ENCODE measurements at places on chromosomes 7 and 10.

DNA sequence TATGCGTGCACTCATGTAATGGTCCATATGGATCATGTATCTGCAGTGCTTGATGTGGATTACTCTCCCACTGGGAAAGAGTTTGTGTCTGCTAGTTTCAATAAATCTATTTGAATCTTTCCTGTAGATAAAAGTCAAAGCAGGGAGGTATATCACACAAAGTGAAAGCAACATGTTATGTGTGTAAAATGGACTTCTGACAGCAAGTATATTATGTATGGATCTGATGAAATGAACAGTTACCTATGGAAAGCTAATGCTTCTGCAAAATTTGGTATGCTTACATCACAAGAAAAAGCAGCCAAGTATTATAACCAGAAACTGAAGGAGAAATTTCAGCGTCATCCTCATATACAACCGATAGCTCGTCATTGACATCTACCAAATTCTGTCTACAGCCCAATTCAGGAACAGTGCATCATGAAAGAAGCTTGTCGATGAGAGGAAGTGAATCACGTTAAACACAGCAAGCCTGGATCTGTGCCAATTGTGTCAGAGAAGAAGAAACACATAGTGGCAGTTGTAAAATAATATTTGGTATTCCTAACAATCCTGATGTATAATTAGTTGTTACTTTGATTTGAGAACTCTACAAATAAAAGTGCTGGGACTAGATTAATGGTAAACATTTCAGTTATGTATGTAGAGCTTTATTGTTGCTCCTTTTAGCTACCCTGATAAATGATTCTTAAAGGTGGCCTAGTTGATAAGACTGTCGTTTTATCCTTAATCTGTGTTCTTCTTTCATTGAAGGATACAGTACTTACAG lies 14.2 kb upstream of the SYPL1 start:
- DNase-seq: no peak

DNA sequence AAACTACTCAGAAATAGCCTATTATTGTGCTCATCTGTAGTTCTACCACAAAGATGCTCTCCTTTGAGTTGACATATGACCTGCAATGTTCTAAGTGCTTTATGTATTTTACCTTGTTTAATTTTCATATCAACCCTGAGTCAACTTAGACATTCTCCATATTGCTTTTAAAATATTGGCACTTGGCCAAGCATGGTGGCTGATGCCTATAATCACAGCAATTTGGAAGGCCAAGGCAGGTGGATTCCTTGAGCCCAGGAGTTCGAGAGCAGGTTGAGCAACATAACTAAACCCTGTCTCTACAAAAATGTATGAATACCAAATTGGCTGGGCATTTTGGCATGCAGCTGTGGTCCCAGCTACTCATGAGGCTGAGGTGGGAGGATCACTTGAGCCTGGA lies 50.6 kb downstream of the PRKG1 start:
- DNase-seq: no peak

DNA sequence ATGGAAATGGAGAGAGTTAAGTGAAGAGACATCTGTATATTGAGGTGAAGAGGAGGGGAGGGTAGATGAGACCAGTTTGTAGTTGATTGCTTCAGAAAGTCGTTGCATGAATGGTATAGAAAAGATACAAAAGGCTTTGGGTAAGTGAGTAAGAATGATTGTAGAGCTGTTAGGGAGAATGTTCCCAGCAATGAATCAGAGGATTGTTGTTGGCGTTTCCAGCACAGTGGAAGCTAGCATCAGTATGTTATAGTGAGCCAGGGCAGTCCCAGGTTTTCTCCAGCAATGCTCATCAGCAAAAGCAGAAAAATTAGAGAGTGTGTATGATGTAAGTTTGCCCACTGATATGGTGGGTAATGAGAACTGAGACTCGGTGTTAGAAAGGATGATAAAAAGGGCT lies 15.4 kb upstream of the CDK6 start:
- DNase-seq: no peak

GRCh38 chr10:130932326-130933007 lies 379.1 kb downstream of the TCERG1L start:
- DNase-seq: no peak

GRCh38 chr7:23594879-23595604 lies 2.1 kb upstream of the CCDC126 start:
- peak; percentile 41 for DNase-seq

- no peak for DNase-seq
These were observed 185.2 kb downstream of the AGMO start for GRCh38 chr7:15376600-15376999.

DNA sequence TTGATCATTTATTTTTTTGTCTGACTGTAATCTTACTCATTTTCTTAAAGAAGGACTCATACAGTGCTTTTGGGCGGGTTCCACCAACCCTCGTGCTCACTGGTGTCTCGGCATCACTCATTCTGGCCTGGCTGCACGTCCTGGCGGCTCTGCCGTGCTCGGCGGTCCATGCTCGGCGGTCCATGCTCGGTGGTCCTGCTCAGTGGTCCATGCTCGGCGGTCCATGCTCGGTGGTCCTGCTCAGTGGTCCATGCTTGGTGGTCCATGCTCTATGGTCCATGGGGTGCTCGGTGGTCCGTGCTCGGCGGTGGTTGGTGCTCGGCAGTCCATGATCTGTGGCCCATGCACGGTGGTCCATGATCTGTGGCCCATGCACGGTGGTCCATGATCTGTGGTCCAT lies 72.5 kb downstream of the WDR37 start:
- DNase-seq: no peak

- no peak for DNase-seq
These were observed 6.1 kb upstream of the FGL2 start for GRCh38 chr7:77205706-77206105.

DNA sequence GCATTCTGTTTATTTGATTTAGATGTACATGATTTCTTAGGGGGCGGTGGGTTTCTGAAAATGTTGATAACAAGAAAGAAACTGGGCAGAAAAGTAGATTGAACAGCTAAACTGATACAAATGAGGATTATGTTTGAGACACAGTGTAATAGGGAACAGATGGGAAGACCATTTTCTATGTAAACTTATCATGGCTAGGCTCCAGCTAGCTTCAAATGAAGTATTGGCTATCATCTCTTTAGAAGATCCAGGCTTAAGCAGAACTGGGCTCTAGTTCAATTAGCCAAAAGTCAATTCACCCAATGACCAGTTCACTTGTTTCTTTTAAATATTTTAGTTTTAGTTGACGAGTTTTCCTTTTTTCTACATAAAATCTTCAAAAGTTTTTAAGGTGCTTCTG lies 639.5 kb downstream of the ANKRD7 start:
- DNase-seq: no peak

DNA sequence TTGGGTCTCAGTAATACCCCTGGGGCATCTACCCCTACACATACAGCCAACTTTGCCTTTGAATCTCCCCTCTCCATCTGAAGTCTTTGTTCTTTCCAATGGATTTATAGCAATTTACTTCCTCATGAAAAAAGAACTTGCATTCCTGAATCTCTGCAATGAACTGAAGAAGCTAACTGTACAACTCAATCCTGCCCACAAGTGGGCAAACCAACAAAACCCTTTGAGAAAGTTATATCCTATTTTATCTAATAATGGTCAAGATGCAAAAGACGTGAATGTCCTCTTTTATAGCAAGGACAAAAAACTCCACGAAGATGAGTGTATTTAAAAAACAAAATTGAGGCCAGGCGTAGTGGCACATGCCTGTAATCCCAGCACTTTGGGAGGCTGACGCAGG lies 991.3 kb downstream of the LRMDA start:
- no peak for DNase-seq

DNA sequence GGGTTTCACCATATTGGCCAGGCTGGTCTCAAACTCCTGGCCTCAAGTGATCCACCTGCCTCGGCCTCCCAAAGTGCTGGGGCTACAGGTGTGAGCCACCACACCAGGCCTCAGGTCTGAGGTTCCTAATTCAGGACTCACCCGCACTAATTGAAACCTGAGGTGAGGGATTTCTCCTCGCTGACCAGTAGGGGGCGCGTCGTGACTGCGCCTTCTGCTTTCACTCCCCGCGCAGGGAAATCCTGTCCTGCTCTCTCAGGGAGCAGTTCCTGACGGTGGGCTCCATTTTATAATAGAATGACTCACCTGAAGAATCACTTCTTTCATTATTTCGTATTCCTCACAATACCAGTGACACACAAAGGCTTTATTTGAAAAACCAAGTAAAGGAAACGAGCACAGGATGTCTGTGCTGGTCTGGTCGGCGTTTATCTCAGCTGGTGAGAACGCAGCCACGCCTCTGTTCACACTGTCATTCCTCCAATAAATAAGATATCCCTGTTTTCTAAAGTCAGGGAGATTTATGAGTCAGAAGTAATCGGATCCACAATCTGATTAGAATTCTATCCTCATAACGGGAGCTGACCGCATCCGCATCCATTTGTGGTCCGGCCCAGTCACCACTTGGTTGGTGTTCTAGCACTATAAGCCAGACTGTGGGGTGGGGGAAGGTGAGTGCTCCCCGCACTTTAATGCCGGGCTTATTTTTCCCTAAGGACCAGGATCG lies 35.4 kb downstream of the BAG3 start:
- DNase-seq: peak; percentile 80

- no peak for DNase-seq
These were observed 43.7 kb downstream of the ITGB8 start for GRCh38 chr7:20374399-20374798.

- DNase-seq: no peak
These were observed 168.7 kb downstream of the LRRC4 start for GRCh38 chr7:127862525-127862924.

GRCh38 chr10:69130251-69130650 lies 6.3 kb downstream of the VPS26A start:
- DNase-seq: no peak

- no peak for DNase-seq
These were observed 4.6 kb downstream of the CHST3 start for GRCh38 chr10:71968553-71969474.

DNA sequence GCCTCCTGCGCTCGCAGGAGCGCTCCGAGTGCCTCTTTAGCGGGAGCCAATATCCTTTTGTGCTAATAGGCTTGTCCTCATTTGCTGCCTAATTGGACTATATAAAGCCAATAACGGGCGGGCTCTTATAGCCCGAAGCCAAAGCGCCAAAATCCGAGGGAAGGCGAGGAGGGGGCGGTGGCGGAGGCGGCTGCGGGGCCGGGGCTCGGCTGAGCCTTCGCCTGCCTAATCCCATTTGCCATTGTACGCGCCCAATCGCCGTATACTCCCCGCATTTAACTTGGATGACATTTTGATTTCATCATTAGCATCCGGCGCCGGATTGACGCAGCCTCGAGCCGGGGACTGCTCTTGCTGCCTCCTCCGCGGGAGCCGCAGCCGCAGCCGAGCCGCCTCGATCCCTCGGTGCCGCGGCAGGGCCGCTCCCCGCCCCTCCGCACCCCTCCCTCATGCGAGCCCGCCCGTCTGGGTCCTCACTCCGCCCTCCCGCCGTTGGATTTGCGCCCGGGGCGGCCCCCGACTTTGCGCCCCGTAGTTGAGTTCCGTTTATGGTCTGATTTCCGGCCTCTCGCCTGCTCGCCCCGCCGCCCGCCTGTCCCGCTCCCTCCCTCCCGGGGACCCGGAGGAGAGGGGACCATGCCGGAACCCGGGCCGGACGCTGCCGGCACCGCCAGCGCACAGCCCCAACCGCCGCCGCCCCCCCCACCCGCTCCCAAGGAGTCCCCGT lies at the start of gene HMX3:
HMX3 (plus strand) TSS at position 556 of the 727 bp plus-strand sequence; CDS start at position 637, 81 bp downstream.
- no peak for DNase-seq

DNA sequence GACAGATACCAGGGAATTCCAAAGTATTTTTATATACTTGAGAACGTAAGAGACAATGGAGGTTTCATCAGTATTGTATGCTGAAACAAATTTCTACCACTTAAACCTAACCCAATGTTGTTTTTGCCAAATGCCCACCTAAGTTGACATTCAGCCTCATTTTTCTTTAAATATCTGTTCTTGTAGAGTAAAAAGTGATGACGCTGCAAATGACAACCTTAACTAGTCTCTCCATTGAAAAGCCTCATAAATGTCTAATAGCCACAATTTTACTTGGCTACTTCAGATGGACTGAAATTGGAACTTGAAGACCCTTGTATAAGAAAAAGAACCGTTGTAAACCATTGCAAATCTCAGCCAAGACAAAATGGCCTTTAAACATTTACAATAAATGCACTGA lies 176.9 kb downstream of the CRPPA start:
- DNase-seq: no peak
